GM19239 (cell line): ENCODE measurements at places on chromosomes 13 and 19.

GRCh38 chr13:72990953-72991352, 67.9 kb upstream of the KLF5 start:
- no peak for DNase-seq

GRCh38 chr13:110109910-110110309, 197.0 kb downstream of the COL4A1 start:
- DNase-seq = no peak

DNA sequence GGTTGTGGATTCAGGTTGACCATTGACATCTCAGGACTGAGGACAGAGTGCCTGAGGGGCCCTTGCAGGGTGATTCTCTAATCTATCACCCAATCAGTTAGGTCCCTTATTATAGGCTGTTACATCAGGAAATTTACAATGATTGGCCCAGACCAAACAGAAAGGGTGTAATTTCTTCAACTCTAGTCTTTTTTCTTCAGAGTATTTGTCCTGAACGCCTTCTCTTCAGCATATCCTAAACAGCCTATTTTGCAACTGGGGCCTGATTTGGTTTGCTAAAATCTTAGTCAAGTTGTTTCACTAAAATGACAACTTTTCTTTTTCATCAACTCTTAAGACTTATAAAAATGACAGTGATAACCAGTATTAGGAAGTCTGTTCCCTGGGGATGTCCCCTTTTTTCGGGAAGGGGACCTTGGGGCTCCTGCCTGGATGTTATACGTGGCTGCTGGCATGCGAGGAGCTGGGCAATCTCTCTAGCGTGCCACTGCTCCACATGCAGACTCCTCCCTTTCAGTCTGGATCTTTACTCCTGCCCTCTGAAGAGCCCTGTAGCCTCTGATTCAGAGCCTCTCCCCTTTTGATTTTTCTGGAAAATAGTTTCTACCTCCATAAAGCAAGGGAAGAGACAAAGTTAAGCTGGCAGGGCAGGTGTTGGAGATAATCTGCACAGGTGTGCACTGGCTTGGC, 19.6 kb upstream of the GTF2F2 start:
- no peak for DNase-seq

DNA sequence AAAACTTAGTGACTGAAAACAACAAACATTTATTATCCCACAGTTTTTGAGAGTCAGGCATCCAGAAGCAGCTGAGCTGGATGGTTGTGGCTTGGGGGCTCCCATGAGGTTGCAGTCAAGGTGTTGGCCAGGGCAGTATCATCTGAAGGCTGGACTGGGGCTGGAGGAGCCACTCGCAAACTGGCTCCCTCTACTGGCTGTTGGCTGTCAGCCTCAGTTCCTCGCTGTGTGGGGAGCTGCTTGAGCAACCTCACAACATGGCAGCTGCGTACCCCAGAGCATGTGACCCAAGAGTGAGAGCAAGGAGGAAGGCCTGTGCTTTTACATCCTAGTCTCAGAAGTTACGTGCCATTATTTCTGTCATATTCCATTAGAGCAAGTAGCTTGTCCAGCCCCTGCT, 9.7 kb downstream of the YJU2 start:
- DNase-seq = no peak

DNA sequence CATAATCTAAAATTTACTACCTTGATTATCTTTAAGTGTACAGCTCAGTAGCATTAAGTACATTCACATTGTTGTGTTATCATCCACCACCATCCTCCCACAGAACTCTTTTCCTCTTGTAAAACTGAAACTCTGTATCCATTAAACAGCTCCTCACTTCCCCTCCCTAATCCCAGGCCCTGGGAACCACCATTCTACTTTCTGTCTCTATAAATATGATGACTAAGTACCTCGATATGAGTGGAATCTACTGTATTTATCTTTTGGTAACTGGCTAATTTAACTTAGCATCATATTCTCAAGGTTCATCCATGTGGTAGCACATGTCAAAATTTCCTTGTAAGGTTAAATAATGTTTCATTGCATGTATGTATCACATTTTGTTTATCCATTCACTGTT, 49.0 kb upstream of the POMP start:
- DNase-seq = no peak

DNA sequence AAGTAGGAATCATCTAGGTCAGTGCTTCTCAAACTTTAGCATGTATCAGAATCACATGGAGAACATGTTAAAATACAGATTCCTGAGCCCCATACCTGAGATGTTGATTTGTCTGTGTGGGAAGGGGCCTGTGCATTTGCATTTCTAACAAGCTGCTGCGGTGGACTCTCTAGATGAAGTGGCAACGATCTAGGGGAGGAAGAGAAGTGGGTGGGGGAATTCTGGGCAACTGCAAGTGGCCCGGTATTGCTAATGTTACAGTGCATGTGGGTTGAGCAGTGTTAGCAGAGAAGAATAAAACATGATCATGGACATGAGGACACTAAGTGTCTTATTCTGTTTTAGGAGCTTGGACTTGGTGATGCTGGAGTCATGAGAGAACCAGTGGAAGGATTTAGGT, 329.0 kb downstream of the OLFM4 start:
- DNase-seq = no peak

DNA sequence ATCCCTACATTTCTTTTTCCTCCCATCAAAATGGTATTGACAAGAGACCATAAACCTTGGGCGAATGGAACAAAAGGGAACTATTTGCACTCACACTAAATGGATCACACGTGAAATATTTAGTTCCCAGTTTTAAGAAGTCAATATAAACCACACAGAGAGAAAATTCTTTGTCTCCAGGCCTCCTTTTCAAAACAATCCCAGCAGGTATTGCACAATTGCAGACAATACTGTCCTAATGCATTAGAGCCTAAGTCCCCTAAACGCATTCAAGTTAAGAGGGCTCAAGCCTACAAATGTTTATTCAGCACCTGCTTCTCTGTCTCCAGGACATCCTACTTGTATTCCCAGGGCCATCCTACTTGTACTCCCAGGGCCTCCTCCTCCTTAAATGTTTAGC, 1.3 kb upstream of the B3GLCT start:
- DNase-seq = no peak

DNA sequence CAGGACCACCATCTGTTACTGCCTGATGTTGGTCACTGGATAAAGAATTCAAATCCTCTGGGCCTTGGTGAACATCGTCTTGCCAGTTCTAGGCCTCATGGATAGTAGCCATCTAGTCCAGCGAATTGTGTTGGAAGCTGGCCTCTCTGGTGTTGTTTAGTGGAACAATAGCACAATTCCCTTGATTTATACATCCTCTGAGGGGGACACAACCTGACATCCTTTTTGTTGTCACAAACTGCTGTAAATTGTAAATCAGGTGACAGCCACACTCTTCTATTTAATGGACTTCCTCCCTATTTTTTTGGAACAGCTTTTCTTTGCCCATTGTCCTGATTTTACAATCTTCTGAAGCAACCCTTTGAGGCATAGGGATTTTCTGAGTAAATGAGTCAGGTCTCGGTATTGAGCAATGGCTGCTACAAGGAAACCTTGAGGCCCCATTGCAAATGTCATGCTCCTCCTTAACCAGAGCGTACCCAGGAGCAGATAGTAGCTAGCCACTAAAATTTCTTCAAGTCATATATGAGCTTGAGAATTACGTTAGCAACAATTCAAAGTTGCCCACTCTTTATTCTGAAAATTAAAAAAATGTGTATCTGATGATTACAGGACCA, 263.3 kb downstream of the COG6 start:
- DNase-seq = no peak

DNA sequence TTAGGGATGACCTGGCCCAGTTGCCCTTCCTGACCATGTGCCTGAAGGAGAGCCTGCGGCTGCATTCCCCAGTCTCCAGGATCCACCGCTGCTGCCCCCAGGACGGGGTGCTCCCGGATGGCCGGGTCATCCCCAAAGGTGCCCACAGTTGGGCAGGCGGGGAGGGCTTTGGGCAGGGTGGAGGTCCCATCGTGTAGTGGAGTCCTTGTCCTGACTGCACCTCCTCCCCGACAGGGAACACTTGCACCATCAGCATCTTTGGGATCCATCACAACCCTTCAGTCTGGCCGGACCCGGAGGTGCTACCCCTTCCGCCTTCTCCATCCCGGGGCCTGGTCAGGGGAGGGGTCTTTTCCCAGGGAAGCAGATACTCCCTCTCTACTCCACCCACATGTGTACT, 31.7 kb upstream of the CYP4F8 start:
- no peak for DNase-seq

DNA sequence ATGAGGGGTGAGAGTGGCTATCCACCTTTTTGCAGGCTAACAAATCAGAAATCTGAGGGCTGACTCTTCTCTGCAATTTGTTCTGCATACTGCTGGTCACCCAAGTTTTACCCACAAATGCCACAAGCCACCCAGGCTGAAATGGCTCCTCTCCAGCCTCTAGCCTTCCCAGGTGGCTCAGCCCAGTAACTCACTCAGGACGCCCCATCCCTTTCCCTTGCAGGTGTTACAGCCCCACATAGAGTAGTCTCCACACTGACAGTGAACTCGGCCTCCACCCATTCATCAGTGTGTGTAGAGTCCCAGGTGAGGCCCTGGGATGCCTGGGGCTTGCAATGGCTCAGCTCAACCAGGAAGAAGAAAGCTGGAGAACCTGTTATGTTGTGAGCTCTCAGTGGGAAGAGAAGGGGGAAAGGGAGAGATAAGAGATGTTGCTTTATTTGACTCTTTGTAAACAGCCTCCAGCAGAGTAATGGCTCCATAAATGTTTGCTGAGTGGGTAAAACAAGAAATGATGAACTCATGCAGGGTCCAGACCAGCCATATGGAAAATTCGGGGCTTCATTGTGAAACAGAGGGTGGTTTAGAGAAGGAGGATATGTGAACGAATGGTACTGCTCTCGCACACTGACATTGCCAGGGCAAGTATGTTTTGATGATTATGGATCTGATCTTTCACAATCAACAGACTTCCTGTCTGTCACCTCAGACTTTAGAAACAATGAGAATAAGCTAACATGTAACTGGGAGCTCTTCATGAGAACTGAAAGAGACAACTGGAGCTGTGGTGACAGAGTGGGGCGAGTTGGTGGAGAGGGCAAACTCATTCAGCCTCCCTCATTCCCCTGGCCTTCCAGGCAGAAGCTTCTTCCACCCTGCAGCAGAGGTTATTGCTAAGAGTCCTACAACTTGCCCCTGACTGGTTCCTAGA, 74.2 kb upstream of the RFC3 start:
- peak; percentile 28 for DNase-seq

- DNase-seq = no peak
These were observed 68.0 kb upstream of the GPR183 start for GRCh38 chr13:99374994-99375737.

DNA sequence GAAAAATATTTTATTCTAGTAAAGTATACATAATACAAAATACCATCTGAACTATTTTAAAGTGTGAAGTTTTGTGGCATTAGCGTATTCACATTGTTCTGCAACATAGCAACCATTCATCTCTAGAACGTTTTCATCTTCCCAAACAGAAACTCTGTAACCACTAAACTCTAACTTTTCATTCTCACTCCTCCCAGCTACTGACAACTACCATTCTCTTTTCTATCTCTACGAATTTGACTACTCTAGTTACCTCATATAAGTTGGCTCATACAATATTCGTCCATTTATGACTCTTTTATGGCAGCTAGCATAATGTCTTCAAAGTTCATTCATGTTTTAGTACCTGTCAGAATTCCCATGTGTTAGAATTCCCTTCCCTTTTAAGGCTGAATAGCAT, 150.5 kb upstream of the MIR17HG start:
- no peak for DNase-seq

- no peak for DNase-seq
These were observed 67.6 kb upstream of the SOX1 start for GRCh38 chr13:111999352-111999751.

DNA sequence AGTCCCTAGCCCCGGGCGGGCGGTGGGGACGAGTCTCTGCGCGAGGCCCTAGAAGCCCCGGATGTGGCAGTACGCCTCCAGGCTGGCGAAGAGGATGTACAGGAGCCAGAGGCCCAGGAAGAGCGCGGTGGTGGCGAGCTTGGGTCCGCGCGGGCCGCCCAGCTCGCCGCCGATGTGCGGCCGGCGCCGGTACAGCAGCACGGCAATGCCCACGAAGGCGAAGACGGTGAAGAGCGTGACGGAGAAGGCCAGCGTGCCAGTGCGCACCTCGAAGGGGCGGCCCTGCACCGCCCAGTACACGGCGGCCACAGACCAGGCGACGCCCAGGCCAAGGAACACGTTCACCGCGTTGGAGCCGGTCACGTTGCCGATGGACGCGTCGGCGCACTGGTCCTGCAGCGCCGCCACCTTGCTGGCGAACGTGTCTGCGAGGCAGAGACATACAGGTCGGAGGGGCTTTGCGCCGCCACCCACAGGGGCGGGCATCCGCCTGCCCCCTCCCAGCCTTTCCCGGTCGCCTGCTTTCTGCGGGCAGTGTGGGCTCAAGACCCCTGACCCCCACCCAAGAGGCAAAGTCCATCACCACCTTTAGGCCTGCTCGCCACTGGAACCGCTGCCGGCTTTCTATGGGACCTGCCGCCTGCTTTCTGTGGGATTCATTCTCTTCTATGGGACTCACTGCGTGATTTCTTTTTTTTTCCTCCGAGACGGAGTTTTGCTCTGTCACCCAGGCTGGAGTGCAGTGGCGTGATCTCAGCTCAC, 10.9 kb upstream of the MEIS3 start:
- DNase-seq = no peak

DNA sequence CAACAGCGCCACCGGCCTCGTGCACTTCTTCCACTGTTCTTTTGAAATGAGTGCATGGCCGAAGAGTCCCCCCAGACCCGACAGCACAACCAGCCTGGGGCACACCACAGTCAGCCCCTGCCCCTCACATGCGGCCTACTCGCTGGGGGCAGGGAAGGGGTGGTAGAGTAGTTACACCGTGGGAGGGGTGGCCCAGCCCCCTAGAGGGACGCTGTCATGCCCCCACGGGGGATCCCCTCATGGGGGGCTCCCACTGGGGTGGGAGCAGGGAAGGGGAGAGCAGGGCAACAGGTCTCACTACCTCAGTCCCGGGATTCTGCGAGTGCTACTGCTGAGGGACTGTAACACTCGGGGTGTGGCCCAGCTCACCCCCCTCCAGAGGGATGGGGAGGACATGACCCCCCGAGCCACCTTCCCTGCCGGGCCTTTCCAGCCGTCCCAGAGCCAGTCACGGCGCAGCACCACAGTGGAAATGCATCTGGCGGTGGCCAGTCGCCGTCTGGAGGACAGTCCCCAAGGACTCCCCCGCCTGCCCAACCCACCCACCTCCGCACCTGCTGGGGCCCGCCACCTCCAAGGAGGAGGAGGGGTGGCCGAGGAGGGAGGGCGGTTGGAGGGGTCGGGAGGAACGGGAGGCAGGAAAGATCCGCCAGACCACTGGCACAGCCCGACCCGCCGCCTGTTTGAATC, 84.6 kb upstream of the ZNF254 start:
- no peak for DNase-seq

- DNase-seq = no peak
These were observed 21.4 kb upstream of the PSG9 start for GRCh38 chr19:43290568-43291359.

- no peak for DNase-seq
These were observed 1968.9 kb downstream of the PCDH9 start for GRCh38 chr13:65260946-65261891.

- no peak for DNase-seq
These were observed 288.1 kb downstream of the MTUS2 start for GRCh38 chr13:29108068-29108786.

GRCh38 chr13:96946709-96947311, 47.5 kb downstream of the OXGR1 start:
- no peak for DNase-seq
